Mesenteric fat pad (tissue), 1 donor: ENCODE measurements at places on chromosomes 3 and 15. TPM values are rescaled to one million over a fixed set of nuclear protein-coding genes. Genes with fewer than 3 reads are reported as not detected.

DNA sequence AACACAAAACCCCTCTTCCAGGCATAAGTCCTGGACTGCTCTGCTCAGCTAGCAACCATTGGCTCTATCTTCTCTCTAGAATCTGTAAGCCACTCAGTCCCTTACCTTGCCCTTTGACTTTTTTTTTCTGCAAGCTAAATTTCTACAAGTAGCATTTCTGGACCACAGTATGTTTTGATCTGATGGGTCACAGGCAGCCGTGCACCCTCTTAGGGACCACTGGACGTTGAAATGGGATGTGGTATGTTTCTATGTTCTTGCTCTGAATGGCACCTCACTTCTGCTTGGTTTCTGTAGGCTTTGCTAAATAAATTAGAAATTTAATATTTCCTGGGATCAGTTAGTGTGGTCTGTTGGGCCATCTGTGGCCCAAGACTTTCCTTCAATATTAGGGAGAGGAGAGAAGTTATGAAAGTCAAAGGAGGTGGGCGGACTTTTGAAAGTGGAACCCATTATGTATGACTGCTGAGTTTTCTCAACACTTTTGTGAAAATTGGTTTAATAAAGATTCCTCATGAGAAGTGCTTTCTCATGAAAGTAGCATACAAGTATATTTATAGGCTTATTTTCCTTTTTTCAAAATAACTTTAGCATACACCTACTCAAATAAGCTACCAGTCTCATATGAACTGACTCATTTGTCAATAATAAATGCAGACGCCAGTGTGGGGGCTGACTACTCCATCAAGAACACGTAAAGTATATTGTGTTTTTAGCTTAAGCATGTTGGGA lies 18.4 kb upstream of the TIPARP start:
- DNase-seq = no peak

The CA12 gene
- total RNA-seq = 3.1 TPM

The SPINT1 gene
- 2.7 TPM for total RNA-seq

DNA sequence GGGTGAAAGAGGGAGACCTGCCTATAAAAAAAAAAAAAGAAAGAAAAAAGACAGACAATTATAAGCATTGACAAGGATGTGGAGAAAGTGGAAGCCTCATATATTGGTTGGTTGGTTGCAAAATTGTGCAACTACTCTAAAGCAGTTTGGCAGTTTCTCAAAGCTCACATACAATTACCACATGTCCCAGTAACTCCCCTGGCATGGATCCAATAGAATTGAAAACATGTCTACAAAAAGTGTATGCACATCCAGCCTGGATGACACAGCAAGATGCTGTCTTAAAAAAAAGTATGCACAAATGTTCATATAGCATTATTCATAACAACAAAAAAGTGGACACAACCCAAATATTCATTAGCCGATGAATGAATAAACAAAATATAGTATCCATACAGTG lies 19.5 kb downstream of the SETMAR start:
- no peak for DNase-seq

GRCh38 chr15:85988741-85989140 lies 90.9 kb upstream of the AGBL1 start:
- no peak for DNase-seq

DNA sequence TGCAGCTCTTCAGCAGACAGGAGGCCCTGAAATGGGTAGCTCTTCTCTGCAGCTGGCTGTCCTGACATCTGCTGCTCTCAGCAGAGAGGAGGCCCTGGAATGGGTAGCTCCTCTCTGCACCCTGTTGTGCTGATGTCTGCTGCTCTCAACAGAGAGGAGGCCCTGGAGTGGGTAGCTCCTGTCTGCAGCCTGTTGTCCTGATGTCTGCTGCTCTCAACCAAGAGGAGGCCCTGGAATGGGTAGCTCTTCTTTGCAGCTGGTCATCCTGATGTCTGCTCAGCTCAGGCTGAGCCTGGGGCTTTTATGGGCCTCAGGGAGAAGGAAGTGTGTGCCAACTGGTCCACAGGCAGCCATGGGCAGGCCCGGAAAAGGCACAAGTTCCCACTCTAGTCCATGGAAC lies 66.6 kb downstream of the PIK3CB start:
- DNase-seq = no peak

DNA sequence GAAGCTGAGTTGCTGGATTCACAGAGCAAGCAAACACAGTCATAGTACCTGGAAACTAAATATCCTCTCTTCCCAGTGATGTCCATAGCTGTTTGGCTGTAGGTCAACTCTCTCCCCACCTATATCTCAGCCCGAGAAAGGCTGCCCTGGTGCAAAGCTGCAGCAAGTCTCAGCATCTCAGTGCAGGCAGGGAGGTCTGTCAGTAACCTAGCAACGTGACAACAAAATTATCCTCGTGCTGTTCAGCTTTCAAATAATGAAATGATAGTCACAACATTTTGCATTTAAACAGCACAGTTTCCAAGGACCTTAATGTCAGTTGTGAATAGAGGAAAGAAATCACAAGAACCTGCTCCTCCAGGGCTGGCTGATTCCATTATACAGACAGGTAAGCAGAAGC lies 83.6 kb downstream of the CHST2 start:
- DNase-seq = no peak

DNA sequence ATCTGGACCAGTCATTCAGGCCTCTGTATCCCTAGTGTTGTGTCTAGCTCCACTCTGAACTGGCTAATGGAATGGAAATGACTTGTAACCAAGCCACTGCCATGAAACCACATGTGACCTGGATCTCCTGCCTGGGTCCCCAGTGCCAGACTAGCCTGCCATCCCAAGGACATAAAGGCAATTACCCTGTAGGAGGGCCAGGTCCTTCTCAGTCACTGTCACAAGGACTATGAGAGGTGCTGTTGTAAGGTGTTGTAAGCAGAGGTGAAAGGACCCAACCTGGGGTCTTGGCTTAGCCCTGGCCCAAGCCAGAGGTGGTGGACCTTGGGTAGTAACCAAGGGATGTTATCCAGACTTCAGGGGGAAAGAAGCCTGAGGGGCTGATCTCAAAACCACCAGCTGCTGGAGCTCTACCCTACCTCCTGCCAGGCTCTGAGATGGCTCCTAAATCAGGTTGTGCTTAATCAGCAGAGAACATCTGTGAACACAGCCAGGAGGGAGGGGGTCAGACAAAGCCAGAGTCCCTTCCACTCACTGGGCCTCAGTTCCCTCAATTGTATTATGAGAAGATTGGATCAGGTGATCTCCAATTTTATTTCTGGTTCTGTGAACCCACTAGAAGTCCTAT lies 15.7 kb upstream of the KLHL24 start:
- no peak for DNase-seq

- DNase-seq = no peak
These were observed 17.1 kb downstream of the TJP1 start for GRCh38 chr15:29805043-29805707.

DNA sequence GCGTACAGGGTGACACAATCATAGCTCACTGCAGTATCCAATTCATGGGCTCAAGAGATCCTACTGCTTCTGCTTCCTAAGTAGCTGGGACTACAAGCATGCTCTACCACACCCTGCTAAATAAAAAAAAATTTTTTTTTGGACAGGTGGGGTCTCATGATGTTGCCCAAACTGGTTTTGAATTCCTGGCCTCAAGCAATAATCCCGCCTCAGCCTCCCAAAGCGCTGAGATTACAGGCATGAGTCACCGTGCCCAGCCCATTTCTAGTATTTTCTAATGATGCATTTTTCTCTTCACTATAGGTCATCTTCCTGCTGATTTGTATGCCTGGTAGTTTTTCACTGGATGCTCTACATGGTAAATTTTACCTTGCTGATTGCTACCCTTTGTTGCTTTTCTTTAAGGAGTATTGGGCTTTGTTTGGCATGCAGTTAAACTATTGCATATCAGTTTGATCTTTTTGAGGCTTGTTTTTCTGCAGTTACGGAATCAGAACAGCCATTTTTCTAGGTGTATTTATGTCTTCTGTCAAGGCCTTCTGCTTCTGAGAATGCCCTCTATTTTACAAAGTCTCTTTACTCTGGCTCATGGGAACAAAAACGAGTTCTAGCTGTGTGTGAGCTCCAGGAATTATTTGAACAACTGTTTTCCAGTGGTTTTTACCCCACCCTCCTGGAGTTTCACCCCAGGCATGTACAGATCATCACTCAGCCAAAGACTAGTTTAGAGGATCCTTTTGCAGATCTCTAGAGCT lies 14.2 kb upstream of the NPTN start:
- no peak for DNase-seq

DNA sequence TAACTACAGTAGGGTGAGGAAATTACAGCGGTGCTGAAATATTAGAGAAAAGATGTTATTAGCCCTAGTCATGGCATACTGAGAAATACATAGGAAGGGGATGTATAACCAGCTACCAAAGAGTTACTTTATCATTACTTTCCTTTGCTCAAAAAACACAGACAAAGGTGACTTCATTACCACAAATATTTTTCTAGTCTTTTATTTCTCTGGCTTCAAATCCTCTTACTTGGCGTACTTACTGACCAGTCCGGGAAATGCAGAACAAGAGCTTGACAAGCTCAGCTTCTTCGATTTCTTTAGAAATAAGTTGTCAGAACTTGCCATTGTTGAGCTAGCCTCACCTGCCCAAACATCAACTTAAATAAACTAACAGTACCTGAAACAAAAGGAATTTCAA lies 142.1 kb upstream of the TMCO5A start:
- DNase-seq = no peak

The TMCO5A gene
- total RNA-seq = not detected
